ENCODE measurements at places on chromosomes 7 and 10. TPM values are rescaled to one million over a fixed set of nuclear protein-coding genes. Genes with fewer than 3 reads are reported as not detected.

Gene FAM25A
- total RNA-seq = not detected

DNA sequence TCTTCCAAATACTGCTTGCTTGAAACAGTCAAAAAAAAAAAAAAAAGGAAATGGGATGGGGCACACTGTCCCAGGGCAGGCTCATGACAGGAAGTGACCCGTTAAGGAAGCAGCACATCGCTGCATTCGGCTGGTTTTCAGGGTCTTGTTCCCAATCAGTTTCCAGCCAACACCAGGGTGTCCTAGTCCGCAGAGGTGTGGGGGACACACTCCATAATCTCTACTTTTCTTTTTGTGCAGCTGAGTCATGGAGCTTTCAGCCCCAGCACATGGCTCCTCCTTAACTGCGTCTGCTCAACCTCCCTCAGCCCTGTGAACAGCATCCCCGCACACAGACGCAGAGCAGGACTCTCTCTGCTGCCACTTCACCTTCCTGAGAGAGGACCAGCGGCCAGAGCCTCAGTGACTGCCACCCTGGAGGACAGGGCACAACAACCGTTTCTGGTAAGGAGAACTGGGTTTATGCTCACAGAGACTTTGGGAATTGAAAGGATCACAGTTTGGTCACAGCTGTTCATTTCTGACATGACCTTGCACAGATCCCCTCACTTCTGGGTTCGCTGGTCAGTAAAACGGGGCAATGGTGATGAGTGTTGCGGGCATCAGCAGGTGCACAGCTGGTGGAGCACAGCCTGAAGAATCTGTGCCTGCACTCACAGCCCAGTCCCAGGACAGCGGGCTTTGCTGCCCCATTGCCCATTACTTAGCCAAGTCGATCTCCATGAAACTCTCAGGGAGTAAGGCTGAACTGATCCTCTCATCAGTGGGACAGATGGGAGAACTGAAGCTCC lies at the start of gene GIMAP5:
TSS of gene GIMAP5 (plus strand) at position 154 of the 791 bp plus-strand sequence. CDS start 3,467 bp downstream, outside the sequence.
- DNase-seq = no peak

GRCh38 chr7:123797673-123798531 lies 47.1 kb upstream of the HYAL4 start:
- DNase-seq = peak; percentile 93

Gene UCN3
- total RNA-seq = not detected

Gene C10orf105
- not detected for total RNA-seq

Gene PILRB
- total RNA-seq = 14.3 TPM

Gene SLC16A9
- 34.1 TPM for total RNA-seq

- DNase-seq = no peak
These were observed 2.7 kb upstream of the ZNF786 start for GRCh38 chr7:149093228-149093627.

DNA sequence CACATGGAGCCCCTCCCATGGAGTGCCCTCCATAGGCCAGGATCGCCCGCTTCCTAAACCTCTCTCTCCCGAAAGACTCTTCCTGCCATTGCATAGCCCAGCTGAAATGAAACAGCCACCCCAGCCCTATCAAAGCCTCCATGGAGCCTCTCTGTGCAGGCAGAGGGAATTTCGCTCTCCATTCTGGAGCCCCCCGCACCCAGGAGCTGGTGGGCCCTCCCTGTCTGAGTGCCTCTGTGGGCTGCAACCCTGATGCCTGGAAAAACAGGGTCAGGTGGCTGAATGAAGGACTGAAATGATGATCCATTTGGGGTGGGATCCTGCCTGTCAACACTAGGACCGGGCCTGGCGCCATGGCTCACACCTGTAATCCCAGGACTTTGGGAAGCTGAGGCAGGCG lies 106.4 kb downstream of the FAM53B start:
- DNase-seq = no peak

- no peak for DNase-seq
These were observed 55.2 kb upstream of the WNT16 start for GRCh38 chr7:121273467-121274167.

Gene STAG3
- 9.0 TPM for total RNA-seq

Gene SAP25
- 0.19 TPM for total RNA-seq

GRCh38 chr10:78706726-78707540 lies 361.8 kb upstream of the ZMIZ1 start:
- DNase-seq = no peak

Gene FAM170B
- not detected for total RNA-seq

- no peak for DNase-seq
These were observed 2.6 kb upstream of the ATXN7L1 start for GRCh38 chr7:105878746-105879605.

Gene CADPS2
- 3.4 TPM for total RNA-seq

Gene PNLIPRP2
- not detected for total RNA-seq

- peak; percentile 66 for DNase-seq
These were observed 31.6 kb downstream of the TRIM8 start for GRCh38 chr10:102675666-102676533.

Gene PIP
- not detected for total RNA-seq

- peak; percentile 97 for DNase-seq
These were observed 158.8 kb downstream of the SH3PXD2A start for GRCh38 chr10:103696411-103697145.

DNA sequence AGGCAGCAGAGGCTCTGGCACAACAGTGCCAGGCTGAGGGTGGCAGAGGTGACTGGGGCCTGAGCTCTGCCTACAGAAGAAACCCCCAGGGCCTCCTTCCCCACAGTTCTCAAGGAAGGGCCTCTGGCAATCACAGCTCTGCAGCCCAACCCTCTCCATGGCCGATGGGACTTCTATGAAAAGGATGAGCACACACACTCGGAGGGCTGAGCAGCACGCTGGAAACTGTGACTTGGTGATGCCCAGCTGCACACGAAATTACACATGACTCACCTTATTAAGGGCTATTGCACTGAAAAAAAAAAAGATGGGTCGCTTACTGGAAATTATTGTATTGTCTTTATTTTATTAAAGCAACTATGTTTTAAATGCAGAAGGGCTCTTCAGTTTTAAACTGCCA lies 42.9 kb upstream of the LRRC18 start:
- no peak for DNase-seq

DNA sequence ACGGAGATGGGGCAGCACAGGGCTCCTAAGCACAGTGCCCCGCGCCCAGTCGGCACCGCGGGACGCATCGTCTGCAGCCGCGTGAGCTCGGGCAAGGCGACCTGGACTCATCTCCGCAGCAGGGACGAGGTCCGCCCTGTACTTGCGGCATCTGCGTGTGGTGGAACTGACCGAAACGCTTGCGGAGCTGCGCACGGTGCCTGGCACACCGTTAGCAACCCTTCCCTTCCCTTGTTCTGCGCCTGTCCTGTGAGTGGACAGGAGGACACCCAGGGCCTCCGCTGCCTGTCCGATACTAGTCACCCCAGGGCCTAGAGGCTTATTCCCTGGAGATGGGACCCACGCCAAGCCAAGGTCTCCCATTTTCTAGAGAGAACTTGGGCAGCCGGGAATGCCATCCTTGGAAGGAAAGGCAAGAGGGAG lies 98.5 kb downstream of the WDR11 start:
- no peak for DNase-seq

Gene SKIDA1
- total RNA-seq = 0.53 TPM

DNA sequence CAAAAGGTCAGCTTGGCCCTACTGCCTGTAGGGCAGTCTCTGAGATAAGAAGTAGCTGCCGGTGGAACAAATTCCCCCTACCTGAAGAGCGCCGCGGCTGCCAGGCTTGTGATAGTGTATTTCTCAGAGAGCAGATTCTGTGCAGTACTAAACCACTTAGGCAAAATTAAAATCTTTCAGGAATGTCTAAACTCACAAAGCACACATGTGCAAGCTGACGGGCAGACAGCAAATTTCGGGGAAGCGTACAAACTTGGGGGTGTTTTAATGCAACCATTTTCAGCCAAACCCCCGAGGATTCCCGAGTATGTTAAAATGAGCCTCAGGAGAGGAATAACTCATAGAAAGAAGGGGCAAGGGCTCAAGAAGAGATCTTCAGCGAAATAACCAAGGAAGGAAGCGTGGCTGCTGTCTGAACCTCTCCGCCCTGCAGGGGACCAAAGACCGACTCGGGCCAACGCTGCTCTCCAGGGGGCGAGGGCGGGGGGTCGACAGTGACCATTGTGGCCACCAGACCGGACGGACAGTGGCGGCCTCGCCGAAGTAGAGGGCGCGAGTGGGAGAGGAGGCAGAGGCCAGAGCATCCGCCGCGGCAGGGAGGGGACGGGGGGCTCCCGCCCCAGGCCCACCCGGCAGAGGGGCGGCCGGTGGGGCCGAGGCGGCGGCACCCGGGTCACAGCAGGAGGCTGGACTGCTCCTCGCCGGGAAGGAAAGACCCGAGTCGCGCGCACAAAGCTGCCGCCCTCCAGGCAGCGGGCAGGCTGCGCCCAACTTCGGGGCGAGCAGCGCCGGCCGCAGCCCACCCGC lies 819 bp downstream of the HYCC1 start:
- peak; percentile 33 for DNase-seq

DNA sequence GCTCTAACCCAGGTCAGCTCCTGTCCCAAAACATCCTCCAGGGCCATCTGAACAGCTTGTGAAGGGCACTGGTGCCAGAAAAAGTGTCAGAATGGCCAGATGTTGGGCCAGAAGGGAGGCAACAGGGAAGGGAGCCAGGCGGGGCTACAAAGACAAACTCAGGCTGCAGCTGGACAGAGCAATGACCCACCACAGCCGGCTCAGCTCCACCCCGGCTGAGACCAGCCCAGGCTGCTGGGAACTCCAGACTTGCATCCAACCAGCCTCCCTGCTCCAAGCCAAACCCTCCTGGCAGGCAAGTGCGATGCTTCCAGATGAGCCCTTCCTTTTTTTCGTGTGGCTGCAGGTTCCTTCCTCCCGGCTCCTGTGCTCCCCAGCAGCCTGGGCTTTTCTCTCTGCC lies 466.9 kb downstream of the PTPRN2 start:
- DNase-seq = no peak

GRCh38 chr10:93287775-93288174 lies 194.4 kb downstream of the MYOF start:
- no peak for DNase-seq

Gene ADCY1
- total RNA-seq = 4.4 TPM

- DNase-seq = no peak
These were observed 15.3 kb downstream of the WNT16 start for GRCh38 chr7:121344093-121344492.

GRCh38 chr10:44874166-44874565 lies 37.0 kb upstream of the TMEM72 start:
- DNase-seq = no peak

Gene SEMA3C
- 268 TPM for total RNA-seq

Gene CARD11
- total RNA-seq = 16.9 TPM

GRCh38 chr7:28112012-28112411 lies 68.6 kb downstream of the JAZF1 start:
- DNase-seq = no peak

- DNase-seq = no peak
These were observed 7.5 kb downstream of the SAR1A start for GRCh38 chr10:70162892-70163201.

Gene LEP
- total RNA-seq = not detected

GRCh38 chr7:19275000-19275399 lies 129.8 kb upstream of the FERD3L start:
- DNase-seq = no peak

Gene RBM20
- total RNA-seq = 0.46 TPM

GRCh38 chr7:149883452-149883861 lies 9.7 kb downstream of the ATP6V0E2 start:
- peak; percentile 49 for DNase-seq

DNA sequence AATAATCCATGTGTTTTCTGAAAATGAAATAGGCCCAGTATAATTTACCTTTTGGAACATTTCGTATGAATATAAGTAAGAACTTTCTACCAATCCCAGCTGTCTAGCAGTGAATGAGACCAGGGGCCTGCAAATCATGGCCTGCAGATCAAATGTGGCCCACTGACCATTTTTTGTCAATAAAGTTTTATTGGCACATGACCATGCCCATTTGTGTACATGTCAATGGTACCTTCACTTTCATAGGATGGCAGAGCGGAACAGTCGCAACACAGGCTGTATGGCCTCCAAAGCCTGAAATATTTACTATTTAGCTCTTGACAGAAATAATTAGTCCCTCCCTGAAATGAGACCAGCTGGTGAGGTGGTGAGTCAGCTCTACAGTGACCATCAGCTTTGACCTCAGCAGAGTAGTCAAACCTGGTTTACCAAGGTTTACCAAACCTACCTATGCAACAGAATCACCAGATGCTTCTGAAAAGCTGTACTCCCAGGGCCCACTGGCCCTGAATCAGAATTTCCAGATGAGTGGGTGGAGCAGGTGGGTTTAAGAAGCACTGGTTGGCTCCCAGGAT lies 13.8 kb upstream of the C10orf90 start:
- peak; percentile 31 for DNase-seq

- no peak for DNase-seq
These were observed 253.6 kb upstream of the NPVF start for GRCh38 chr7:25481891-25482290.

Data from A172 (cell line).